GM10248 (cell line): ENCODE measurements at places on chromosomes 7 and 10.

GRCh38 chr10:35598379-35598778, 6.8 kb upstream of the GJD4 start:
- DNase-seq: no peak

DNA sequence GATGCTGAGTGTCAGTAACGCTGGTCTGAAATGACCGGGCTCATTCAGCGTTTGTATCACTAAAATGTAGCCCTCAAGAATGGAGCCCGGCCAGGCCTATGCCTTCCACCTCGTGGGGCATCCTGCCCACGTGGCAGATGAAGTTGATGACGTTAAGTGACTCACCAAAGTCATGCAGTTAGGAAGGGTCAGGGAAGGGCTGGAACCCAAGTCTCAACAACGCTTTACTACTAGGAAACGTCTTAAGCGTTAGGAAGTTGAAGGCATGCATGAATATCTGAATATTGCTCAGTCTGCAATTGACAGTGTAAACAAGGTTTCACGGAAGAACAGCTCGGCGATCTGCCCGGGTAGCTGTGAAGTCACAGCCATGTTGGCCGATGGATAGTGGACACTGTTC, 14.0 kb upstream of the UBE3C start:
- no peak for DNase-seq

DNA sequence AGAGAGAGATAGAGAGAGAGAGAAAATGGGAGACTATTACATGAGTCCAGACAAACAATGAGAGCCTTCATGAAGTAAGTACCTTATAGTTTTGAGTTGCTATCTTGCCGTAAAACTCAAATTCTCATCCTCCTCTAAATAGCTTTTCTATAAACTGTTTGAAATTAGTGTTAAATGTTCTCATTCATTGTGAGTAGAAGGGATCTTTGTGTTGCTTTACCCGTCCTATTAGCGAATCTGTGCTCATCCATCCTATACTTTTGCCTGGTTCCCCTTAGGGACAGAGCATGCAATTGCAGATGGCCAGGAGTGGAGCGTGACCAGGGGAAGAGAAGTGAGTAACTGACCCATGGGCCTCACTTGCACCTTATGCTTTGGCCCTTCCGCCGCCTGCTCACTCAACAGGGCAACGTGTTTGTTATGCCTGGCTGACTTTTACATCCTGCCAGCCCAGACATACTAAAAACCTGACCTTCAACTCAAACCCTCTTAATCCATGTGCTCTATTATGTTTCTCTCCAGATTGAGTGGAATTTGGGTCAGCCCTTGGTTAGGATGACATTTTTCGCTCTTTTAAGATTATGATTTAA, 244.2 kb upstream of the YAE1 start:
- no peak for DNase-seq

DNA sequence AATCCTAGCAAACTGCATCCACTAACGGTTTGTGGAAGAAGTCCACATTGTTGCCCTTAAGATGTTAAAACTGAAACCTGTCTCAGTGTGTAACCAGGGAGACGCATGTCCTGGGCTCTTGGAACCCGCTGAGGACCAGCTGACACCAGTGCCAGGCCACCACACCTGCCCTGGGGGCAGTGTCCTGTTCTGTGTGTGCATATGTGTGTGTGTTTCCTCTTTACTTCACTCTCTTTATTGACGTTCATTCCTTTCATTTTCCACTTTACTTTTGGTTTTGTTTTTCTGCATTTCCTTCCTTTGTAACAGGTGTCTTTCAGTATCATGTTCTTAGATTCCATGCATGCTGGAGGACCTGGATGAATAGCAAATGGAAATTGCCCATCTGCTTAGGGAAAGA, 83.8 kb downstream of the TEX36 start:
- DNase-seq: no peak

- DNase-seq: no peak
Observed at GRCh38 chr10:112182784-112183328, 709 bp downstream of the GPAM start.

DNA sequence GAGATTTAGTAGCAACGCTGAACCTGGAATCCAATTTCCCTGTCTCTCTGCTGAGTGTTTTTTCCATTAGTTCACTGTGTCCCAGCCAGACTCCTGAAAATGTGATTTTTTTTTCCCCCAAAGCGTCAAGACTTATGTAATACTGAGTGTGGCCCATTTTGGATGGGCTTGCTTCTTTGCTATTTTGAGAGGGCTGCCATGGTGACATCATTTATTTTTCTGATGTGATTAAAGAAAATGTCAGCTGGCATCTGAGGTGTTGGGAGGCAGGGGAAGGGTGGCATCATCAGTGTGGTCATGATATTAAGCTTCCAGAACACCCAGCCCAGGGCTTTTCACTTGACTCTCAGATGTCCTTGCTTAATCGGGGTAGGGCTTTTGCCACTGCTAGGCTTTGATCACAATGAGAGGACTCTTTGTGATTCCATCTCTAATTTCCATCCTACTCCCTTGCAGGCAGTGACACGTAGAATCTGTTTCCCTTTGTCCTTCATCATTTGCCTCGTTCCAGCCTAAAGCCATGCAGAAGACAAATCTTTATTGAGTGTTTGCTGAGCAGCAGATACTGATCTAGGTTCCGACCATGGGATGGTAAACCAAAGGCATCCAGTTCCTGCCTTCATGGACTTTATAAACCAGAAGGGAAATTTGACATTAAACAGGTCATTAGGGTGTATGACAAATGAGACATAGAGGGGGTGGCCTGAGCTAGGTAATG, 7.4 kb downstream of the ZNF365 start:
- DNase-seq: no peak

- no peak for DNase-seq
Observed at GRCh38 chr7:69593511-69593910, 4.8 kb upstream of the AUTS2 start.

- DNase-seq: no peak
Observed at GRCh38 chr10:100977436-100977835, 8.1 kb downstream of the SEMA4G start.

- DNase-seq: no peak
Observed at GRCh38 chr10:118682533-118682932, 72.2 kb downstream of the CACUL1 start.

GRCh38 chr10:86970982-86971231, 2.6 kb downstream of the ADIRF start:
- DNase-seq: no peak

GRCh38 chr7:27156916-27157701, 634 bp upstream of the HOXA7 start:
- no peak for DNase-seq

DNA sequence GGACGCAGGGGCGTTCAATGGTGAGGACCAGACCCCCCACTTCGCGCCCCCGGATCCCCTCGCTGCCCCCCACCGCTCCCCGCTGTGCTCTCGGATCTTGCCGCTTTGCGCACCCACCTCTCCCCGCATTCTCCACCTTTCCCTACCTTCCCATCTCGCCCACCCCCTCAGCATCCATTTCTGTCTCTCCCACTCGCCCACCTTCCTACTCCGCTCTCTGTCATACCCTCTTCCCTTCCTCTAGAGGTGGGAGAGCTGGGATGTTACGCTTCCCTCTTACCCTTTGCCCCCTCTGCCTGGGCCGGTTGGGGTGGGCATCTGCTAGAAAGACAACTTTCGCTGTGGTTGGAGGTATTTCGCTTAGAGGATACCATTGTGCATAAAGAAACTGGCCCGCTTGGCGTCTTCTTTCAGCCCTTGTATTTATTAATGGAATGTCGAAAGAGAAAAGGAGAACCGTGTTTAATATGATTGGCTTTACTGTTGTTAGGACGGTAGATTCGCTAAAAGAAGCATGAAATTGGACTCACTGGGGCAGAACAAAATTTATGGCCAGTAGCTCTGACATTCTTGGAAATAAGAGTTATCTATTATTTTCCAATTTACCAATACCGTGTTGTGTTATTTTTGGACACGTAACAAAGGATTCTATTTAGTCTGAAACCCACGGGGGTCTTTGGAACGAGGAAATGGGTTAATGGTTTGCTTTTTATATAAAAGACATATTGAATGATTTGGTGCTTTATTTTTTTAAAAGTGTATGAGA, 873 bp downstream of the PRKAR2B start:
- DNase-seq: no peak

DNA sequence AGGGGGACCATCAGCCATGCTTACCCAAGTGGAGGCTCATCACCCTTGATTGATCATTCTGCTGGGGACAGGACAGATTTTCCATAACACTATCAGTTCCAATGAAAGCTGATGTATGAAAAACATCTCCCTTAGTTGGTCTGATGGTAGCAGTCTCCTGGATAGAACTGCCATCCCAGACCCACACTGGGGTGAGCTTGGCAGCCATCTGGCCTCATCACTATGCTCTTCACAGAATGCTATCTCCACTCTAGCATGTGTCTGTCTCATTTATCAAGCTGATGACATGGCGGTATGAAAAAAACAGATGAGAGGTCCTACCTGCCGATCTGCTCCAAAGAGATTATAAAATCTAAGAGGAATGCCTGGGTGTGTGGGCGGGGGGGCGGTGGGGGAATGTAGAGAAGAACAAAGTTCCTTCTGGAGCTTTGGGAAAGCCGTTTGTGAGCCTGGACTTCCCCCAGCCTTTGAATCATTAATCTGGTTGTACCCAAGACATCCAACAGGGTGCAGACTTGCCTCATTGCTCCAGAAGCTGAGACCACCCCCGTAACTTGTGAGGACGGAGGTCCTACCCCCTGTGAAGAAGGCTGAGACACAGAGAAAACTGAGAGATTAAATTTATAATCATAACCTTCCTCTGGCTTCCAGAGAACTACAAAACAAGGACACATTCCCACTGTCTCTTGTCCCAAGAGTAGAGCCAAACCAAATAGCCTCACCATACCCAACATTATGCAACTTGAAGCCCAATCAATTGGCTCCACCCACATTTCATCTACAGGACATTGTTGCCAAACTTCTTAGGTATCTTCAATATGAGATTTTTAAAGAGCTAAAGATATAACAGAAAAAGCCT, 340.8 kb downstream of the KCNMA1 start:
- no peak for DNase-seq

DNA sequence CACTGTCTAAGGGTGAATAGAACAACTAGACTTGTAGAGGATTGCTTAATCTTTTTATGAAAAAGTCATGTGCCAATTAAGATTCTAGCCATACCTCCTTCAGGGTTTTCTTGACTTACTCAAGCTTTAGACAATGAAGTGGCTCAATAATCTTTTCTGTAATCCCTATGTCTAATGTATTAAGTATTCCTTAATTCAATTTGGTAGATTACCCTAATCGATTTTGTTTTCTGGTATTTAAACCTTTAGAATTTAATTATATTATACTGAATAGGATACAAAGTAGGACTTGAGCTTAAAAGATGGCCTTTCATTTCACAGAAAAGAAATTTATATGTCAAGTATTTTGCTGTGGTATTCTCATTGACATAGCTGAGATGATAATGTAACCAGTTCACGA, 597.9 kb upstream of the C7orf33 start:
- no peak for DNase-seq

DNA sequence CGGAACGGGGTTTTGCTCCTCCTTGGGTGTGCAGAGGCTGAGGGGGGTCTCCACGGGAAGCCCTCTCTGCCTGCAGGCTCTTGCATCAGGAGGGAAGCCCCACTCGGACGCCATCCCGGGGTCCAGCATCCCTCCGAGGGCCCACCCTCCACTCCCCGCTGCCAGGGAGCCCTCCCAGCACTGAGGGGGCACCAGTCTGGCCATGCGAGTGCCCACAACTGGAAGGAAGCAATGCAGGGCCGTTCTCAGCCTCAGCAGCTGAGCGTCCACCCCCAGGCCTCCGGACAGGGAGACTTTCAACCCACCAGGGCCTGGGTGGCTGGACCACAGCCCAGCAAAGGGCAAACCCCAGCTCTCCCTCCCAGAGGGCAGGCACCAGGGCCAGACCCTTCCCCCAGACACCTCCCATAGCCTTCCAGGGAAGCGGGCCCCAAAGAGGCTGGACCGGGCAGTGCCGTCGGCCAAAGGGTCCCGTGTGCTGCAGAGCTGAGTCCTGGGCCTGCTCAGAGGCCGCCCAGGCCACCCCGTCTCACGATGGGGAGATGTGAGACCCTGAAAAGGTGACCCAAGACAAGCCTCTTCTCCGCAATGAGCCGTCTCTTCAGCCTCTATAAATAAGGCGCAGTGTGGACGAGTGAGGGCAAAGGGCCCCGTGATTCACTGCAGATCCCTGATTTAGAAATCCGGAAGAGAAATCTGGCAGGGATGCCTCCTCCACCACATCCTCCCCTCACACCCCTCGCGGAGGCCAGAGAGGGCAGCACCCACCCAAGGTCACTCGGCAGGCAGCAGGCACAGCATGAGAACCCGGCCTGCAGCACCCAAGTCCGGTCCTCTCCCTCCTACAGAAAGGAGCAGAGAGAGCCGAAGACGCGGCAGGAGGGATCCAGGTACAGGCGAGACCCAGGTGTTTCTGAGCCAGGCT, 81.9 kb upstream of the DNAAF5 start:
- no peak for DNase-seq

DNA sequence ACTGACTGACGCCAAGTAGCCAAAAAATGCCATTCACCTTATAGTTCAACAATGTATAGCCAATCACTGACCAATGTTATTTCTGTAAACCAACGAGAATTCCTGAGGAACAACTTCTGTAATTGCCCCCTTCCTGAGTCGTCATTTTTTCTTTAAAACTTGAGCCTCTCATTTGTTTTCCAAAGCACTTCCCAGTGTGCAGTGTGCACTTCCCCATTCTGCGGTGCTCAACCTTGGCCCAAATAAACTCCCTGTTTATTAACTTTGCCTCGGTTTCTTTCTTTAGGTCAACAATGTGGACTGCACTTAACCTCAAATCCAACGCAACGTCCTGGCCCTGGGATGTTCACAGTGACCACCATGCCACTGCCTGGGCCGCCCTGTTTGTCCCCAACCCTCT, 15.1 kb downstream of the PKD1L1 start:
- no peak for DNase-seq

GRCh38 chr10:73159038-73159648, 8.7 kb downstream of the ECD start:
- DNase-seq: peak; percentile 60

DNA sequence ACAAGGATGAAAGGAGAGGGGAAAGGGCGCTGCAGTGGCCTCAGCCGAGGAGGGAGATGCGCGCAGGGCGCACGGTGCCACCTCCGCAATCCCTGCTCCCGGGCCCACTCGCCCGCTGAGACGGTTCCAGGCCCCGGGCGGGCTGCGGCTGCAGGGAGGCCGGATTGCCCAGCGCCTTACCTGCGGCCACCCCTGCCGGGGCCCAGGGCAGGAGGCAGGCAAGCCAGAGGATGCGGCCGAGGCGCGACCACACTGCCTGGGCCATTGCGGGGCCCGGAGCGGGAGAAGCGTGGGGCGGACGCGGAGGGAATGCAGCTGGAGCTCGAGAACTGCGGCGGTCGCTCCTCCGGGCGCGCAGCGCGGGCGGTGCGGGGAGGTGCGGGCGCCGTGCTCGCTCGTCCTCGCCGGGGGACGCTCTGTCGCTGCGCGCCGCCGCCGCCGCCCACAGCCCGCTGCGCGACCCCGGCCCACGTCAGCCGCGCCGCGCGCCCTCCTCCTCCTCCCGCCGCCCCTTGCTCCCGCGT, at the start of gene TMEM130:
Gene TMEM130, minus strand, starts transcription at position 418 of the 524 bp plus-strand sequence. Its CDS starts 153 bp downstream, at position 265.
- peak; percentile 33 for DNase-seq
